ENCODE measurements at places on chromosomes 12 and 14.
A peak's percentile ranks its signal among the peaks of the same experiment; 100 is the strongest.

DNA sequence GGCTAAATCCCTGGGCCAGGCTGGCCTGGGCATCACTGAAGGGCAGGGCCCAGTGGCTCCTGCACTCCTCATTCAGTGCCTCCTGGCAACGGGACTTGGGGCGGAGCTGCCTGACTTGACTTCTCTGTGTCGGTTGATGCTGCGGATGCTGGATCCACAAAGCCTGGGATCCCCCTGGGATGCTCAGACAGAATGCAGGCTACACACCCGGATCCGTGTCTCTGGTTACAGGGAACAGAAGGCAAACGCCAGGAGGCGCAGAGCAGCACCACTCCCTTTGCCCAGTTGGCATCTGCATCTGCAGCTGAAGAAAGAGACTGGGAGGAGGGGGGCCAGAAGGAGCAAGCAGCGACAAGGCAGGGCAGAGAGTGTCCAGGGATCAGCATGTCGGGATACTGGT lies 154.5 kb upstream of the FKBP4 start:
- peak; percentile 73 for DNase-seq

DNA sequence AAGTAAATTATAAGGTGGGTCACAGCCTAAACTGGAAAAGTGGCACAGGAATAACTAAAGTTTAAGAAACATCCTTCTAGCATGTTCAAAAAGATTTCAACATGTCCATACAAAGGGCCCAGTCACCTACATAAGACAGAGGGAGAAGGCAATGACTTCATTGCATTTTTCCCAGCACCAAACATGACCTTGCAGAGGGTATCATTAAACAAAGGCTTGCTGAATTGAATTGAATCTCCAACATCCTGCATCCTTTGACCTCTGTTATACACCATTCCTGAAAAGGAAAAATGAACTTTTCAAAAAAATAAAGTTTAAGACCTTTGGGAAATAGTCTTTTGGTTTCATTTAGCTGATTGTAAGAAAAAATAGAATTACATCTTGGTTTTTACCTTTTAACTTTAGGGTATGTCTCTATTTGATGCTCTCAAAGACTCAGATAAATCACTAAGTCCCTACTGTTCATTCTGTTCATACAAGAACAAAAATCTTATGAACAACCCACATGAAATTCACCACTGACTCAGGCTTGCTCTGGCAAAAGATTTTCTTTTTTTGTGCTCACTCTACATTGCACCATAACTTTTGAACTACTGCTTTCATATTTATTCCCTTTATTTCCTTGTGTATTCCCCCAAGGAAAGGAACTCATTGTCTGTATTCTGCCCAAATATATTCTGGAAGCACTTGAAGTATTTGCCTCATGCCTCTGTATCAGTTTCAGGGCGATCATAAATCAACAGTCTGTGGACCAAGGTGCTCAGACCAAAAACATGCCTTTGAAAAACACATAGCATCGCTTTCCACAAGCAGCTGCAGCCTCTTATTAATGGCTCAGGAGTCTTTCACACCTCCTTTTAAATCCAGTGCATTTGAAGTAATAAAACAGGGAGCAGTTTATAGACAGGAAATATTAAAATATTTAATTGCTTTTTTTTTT lies 121.7 kb downstream of the DUSP6 start:
- DNase-seq = no peak

GRCh38 chr12:1552171-1552570 lies 42.2 kb downstream of the FBXL14 start:
- DNase-seq = no peak

- no peak for DNase-seq
These were observed 145.2 kb upstream of the BTG1 start for GRCh38 chr12:92290886-92291285.

DNA sequence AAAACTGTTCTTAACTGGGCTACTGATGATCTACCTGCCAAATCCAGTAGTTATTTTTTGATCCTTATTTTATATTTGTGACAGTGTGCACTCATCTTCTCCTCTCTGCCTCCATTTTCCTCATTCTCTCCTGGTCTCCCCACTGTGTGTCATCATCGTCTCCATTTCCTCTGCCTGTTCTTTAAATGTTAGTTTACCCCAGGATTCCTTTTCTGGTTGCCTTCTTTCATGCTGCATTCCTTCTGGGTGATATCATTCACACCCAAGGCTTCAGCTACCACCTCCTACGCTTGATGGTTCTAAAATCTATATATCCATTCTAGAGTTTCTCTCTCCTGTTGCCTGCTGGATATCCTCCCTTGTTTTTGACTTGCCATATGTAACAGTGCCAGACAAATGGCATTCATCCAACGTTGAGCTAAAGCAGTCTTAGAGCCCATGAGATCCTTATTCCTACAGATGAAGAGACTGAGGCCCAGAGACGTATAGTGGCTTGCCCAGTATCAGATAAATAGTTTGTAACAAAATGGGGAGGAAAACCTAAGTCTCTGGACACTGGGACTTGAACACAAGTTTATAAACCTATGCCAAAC lies 109.5 kb downstream of the DIP2B start:
- DNase-seq = no peak

DNA sequence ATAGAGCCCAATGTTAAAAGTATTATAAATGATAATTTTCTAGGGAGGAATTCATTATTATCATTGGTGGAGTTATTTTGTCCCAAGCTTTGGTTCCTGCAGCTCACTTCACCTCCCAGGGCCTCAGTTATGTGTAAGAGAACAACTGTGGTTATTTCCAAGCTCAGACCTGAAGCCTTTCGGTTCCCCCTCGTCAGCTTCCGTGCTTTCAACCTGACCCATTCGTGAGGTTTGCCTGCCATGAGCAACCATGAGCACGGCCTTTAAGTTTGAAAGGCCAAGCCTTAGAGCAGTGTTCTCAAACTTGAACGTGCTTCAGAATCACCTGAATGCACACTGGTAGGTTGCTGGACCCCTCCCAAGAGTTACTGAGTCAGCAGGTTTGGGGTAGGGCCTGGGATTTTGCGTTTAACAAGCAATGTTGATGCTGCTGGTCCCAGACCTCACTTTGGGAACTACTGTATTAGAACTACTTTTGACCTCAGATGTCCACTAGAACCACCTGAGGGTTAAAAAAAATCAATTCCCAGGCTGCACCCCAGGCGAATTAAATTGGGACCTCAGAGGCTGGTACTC lies 133.0 kb upstream of the PRMT8 start:
- no peak for DNase-seq

- DNase-seq = no peak
These were observed 15.3 kb downstream of the KRT2 start for GRCh38 chr12:52636592-52637258.

DNA sequence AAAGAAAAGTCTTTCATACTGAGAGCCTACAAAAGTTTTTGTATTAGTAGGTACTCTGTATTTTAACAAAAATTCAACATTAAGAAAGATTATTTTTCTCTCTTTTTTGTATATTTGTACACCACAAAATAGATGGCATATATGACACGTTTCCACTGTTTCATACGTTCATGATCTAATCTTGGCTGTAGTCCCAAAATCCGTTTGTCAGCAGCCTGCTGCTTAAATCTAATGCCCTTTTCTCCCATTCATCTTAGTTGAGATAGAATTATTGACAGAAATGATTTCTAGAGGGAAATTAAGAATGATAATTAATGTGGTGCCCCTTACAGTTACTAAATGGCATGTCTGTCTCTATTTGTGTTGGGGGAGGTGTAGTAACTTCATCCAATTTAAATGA lies 140.7 kb upstream of the NOVA1 start:
- no peak for DNase-seq

- no peak for DNase-seq
These were observed 474.7 kb downstream of the SLC16A7 start for GRCh38 chr12:60070552-60070951.

All from H54 (cell line).